ENCODE measurements at places on chromosomes 6 and 20.

- DNase-seq = no peak
Observed at GRCh38 chr6:24357336-24358218, at the start of gene DCDC2. Gene DCDC2, minus strand, starts transcription at chr6:24358059. Its CDS starts 309 bp downstream, at chr6:24357750.

- DNase-seq = no peak
Observed at GRCh38 chr6:68638230-68638900, 3.3 kb downstream of the ADGRB3 start.

- no peak for DNase-seq
Observed at GRCh38 chr20:44584162-44584561, 1.8 kb downstream of the PKIG start.

GRCh38 chr6:5706124-5707033 is 300.3 kb downstream of the NRN1 start:
- no peak for DNase-seq

- no peak for DNase-seq
Observed at GRCh38 chr20:62959101-62959971, 6.8 kb downstream of the SLC17A9 start.

- no peak for DNase-seq
Observed at GRCh38 chr6:125346201-125346925, 44.6 kb upstream of the HDDC2 start.

DNA sequence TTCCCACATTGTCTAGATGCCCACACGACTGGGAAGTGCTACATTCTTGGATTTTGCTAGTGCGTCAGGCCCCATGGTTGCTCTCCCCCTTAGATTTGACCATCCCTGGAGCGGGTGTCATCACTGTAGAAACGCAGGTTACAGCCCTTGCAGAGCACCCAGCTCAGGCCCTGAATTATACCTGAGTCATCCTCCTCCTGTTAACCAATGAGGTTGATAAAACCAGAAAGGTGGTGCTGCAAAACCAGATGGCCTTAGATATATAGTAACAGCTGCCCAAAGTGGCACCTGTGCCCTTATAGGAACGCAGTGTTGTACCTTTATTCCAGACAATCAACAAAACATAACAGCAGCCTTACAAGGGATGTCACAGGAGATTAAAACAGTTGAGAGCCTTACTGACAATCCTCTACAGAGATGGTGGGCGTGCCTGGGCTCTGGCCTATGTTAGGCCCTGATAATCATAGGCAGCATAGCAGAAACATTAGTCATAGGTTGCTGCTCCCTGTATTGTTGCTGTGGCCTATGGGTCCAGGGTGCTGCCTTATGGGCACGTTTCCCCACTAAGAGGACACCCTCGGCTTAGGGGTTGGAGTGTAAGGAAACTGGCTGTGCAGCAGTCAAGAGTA is 33.6 kb upstream of the HSF2 start:
- DNase-seq = no peak

GRCh38 chr20:11569163-11569562 is 348.5 kb upstream of the BTBD3 start:
- DNase-seq = no peak

DNA sequence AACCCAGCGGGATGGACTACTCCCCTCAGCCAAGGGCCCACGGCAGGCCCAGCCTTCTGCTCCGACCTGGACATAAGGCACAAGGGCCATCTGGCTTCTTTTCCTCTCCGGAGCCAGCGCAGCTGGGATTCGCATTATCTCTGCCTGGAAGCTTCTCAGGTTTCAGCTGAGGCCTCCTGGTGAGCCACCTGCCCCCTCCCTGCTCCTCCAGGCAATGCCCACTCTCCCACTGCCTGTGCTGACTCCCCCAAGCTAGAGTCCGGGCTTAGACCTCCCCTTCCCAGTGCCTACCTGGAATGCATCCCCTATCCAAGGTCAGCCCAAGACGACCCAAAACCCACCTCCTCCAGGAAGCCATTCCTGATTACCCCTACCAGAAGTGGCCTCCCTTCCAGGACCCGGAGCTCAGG is 60.7 kb downstream of the EZR start:
- no peak for DNase-seq

DNA sequence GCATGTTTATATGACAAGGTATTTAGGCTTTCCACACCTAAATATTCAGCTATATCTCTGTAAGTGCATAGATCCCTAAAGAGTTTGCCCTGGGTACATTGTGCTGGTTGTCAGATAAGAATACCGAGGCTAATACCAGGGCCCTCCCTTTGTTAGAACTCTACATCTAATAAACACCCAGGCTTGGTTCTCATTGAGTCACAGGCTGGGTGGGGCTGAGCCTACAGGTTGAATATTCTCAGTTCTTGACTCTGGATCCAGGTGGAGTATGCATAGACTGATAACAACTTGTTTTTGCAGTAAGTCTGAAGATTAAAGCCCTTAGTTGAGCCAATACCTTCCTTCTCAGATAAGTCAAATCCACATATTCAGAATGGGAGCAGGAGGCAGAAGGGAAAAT is 312.2 kb upstream of the FLRT3 start:
- no peak for DNase-seq

DNA sequence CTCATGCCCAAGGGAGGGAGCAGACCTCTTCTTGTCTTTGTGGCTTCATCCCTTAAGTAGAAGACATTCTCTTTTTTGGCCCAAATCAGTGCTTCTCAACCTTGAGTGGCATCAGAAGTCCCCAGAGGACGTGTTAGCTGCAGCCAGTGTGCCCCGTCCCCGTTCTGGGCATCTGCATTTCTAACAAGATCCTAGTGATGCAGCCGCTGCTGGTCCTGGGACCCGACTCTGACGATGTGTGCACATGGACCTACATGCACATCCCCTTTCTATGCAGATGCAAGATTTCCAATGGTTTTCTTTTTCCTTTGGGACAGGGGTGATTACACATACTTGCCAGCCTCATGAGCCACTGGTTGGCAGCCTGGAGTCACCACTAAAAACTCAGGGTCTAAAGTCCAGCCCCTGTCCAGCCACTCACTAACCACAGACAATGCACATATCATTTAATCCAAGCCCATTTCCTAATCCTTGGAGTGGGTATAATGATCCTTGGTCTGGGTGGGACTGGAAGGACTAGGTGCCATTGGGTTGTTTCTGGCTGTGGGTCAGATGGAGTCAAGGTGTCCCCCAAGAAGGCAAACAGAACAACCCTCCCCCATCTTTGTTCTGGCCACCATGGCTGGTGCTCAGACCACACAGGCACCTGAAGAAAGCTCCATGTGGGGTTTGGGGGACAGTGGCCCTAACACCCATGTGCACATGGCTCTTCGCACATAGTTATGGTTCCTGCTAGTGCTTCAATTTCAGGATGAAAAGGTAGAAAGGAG is 6.4 kb downstream of the ACSS1 start:
- DNase-seq = no peak

DNA sequence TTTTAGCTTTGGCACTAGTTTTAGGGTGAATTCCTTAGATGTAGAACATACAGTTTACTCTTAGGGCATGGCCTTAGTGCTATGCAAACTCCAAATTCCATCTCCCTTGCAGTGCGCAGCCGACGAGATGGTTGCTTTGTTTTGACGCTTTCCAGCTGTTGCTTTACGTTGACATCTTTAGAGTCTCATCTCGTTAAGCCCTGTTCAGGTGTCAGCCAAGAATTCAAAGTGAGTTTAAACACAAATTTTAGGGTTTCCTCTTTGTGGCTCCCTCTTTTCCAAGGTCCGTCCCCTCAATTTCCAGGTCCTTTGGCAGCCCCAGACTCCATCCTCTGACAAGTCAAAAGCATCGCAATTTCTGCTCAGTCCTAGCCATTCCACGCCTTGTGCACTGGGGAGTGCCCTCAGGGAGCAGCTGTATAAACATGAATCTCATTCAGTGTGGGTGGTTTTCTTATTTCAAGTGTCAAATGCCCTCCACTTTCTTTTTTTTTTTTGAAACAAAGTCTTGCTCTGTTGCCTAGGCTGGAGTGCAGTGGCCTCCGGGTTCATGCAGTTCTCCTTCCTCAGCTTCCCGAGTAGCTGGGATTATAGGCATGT is 14.1 kb upstream of the MAK start:
- DNase-seq = no peak

All from GM12892 (cell line).